Camera-type eye (tissue), 1 donor: ENCODE measurements at places on chromosomes 11 and 22. TPM values are rescaled to one million over a fixed set of nuclear protein-coding genes. Genes with fewer than 3 reads are reported as not detected.

Gene CLDN5
- 74.5 TPM for total RNA-seq

Gene ZNF214
- total RNA-seq, result 18.0 TPM

Gene MRTFA
- total RNA-seq, result 79.2 TPM

Gene SLC22A8
- total RNA-seq, result 8.5 TPM

Gene P4HA3
- 4.3 TPM for total RNA-seq

Gene ANO9
- 1.4 TPM for total RNA-seq

Gene CTTN
- total RNA-seq, result 247 TPM

Gene RFPL3
- total RNA-seq, result not detected

Gene PIH1D2
- 5.9 TPM for total RNA-seq

Gene GAS2
- total RNA-seq, result 60.0 TPM

Gene POTEH
- not detected for total RNA-seq

Gene BRMS1
- total RNA-seq, result 21.7 TPM

Gene TENM4
- 73.8 TPM for total RNA-seq

Gene SLC6A5
- total RNA-seq, result 0.99 TPM

Gene ZMAT5
- 20.5 TPM for total RNA-seq

Gene KCNE3
- 5.8 TPM for total RNA-seq

Gene TIMP3
- total RNA-seq, result 237 TPM

Gene LRRN4CL
- 12.4 TPM for total RNA-seq

Gene CBLIF
- not detected for total RNA-seq

Gene TCN2
- total RNA-seq, result 31.2 TPM
